Chondrocyte (in vitro differentiated cells): ENCODE measurements at places on chromosomes 3 and 15.

DNA sequence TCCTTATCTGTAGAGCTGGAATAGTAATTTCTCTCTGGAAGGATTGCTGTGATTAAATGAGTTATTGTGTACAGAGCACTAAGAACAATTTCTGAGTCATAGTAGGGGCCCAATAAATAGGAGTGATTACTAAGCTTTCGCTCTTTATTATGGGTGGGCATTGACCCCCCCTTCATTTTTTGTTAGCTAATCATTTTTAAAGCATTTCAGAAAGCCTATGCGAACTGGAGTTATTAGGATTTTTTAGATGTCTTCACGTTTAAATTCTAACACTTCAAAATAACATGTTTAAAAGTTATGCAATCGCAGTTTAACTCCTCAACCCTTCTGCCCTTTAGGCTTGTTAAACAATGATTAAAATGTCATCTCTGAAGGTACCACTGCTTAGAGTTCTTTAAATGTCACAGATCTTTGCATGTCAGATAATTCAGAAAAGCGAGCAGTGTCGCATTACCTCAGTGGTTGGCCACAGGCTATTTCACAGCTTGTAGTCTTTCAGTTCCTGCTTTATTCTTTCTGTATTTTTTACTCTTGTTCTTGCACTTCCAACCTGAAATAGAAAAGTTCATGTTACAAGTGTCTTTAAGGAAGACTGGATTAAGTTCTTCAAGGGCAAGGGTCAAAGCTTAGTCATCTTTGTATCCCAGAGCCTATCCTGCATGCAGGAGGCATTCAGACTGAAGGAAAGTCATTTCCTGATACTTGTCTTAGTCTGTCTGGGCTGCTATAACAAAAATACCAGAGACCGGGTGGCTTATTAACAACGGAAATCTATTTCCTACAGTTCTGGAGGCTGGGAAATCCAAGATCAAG lies 102.9 kb downstream of the FNDC3B start:
- DNase-seq, result no peak

GRCh38 chr3:66165660-66166059 lies 55.1 kb upstream of the SLC25A26 start:
- DNase-seq, result no peak

GRCh38 chr3:47410417-47410720 lies 29.5 kb downstream of the PTPN23 start:
- DNase-seq, result no peak

DNA sequence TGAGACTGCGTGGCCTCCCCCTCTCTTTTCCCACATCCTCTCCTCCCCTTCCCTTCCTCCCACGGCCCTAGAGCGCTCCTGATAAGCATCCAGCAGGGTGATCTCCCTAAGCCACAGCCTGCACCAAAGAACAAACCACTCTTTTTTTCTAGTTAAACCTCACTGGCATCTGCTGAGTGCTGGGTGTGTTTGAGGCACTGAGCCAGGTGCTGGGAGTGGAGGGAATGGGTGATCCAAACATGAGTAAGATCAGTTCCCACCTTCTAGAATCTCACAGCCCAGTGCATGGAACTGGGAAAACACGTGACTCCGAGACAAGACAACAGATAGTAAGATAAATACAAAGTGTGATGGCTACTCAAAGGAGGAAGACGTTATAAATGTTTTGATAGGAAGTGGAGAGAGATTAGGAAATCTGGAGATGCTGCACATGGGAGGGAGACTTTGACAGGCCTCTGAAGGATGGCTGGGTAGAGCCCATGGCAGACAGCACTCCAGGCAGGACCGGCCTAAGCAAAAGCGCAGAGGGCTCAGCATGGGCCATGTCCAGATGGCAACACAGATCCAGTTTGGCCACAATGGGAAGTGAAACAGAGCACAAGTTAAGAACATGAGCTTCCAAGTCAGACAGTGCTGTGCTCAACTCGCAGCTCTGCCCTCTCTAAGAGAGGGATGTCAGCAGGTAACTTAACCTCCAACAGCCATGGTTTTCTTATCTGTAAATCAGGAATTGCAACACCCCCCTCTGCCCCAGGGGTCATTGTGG lies 55.6 kb downstream of the CCR3 start:
- DNase-seq, result no peak

- DNase-seq, result no peak
These were observed 42.8 kb downstream of the NR2C2 start for GRCh38 chr3:14989943-14990779.

GRCh38 chr15:100726421-100727190 lies 124.2 kb downstream of the ASB7 start:
- no peak for DNase-seq

GRCh38 chr15:72970933-72971760 lies 81.1 kb upstream of the NEO1 start:
- DNase-seq, result no peak

- DNase-seq, result no peak
These were observed 50.5 kb downstream of the NMD3 start for GRCh38 chr3:161271646-161272045.

GRCh38 chr15:47741082-47741481 lies 23.8 kb downstream of the SEMA6D start:
- no peak for DNase-seq

DNA sequence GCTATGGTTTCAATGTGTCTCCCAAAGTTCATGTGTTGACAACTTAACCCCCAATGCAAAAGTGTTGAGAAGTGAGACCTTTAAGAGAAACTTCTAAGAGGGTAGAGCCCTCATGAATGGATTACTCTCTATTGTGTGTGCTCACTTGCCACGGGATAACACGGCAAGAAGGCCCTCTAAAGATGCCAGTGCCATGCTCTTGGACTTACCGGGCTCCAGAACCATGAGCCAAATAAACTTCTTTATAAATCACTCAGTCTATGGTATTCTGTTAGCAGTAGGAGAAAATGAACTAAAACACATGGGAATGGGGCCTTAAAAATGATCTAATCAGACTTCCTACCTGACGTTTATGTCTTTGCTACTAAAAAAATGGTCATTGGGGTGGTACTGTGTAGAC lies 2.6 kb upstream of the TCF12 start:
- no peak for DNase-seq

GRCh38 chr3:130835483-130835882 lies 58.4 kb upstream of the ATP2C1 start:
- no peak for DNase-seq

GRCh38 chr3:185630182-185630622 lies 44.1 kb downstream of the SENP2 start:
- DNase-seq, result no peak

GRCh38 chr15:51647128-51647562 lies 24.6 kb upstream of the DMXL2 start:
- DNase-seq, result no peak

DNA sequence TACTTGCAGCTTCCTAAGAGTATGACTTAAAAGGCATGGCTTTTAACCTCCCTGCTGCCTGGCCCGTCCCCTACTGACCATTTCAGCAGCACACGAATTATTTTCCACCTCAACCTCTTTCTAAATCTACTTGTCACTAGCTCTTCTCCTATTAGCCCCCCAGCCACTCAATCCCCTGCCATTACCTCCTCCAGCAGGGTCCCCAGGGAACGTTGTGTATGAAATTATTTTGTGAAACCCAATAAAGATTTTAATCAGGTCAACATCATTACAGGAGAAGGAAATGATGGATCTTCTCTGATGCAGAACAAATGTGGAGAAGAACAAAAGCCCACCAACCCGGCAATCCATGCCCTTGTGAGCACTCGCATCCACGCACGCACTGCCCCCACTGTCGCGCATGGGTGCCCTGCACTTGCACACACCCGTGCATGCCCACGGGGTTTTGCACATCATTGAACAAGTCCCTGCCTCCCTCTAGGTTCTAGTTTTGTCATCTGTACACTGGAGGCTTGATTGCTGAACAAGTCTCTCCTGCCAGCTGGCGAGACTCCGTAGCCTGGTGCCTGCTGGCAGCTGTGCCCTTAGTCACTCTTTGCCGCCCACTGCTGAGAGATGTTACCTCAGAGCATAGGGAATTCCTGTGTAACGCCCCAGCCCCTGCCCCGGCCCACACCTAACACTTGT lies 51.6 kb downstream of the LINGO1 start:
- DNase-seq, result no peak

GRCh38 chr15:94834494-94834893 lies 603.1 kb downstream of the MCTP2 start:
- no peak for DNase-seq

DNA sequence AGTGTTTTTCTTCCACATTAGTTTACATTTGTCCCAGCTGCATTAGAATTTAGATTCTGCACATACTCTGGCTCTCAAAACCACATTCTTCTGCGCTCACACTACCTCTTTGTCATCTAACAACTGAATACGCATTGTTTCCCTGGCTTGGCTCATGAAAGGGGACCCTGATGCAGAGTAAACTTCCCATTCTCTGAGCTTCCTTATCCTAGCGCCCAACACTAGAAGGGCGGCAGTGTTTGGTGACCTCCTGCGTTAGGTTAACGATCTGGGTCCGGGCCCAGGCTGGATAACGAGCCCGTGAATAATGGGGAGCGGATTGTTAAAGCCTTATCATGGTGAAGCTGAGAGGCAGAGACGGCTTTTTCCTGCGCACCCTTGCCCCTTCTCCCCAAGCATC lies 63.9 kb downstream of the ETV5 start:
- no peak for DNase-seq

DNA sequence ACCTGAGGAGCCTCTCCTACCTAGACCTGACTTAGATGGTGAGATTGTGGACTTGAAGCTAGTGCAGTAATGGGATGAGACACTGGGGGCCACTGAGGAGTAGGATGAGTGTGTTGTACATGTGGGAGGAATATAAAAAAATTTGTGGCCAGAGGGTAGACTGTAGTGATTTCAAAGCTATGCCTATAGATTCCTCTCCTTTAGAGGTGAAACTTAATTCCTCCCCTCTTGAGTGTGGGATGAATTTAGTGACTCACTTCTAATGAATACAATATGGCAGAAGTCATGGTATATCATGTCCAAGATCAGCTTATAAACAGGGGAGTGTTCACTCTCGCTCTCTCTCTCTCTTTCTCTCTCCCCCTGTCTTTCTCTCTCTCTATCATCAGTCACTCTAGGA lies 6.7 kb downstream of the ZNF860 start:
- DNase-seq, result no peak

GRCh38 chr3:168990134-168990533 lies 673.4 kb downstream of the MECOM start:
- no peak for DNase-seq
